ENCODE measurements at places on chromosomes 4 and X.

DNA sequence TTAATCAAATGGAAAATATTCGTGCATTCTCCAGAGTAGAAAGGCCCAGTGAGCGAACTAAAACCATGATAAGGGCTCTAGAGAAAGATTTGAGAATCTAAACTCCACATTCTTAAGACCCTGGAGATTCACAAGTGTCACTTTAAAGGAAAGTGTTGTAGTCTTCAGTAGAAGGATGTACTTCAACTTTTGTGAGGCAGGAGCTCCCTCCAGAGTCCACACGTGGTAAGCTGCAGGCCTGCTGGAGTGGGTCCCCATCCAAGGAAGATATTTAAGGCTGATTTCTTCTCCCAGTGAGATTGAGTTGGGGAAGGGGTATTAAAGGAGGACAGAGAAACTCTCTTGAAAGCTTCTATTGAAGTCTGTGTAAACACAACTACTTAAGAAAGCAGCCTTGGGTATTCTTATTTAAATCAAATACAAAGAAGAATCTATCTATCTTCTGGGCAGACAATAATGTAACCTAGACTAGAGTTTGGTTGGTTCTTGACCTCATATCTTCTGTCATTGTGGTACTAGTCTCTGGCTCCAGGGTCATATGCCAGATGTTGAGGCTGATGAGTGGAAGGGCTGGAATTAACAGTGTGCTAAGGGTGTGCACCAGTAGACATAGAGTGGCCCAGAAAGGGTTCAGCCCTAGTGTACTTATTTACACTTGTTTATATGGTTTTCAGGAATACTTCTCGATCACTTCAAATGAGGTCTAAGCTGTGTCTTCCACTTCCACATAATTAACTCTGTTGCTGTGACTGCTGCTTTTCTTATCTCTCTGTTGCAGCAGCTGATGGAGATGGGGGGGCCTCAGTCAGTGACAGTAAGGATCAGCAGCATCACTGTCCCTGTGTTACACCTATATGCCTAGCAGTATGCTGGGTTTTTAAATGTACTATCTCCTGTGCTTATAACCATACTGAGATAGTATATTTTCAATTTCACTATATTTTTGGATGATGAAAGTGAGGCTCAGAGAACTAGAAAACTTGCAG, 76.1 kb downstream of the HMGB2 start:
- DNase-seq, result peak; percentile 47

- no peak for DNase-seq
Measured at GRCh38 chr4:72938516-72938915, 131.0 kb downstream of the COX18 start.

DNA sequence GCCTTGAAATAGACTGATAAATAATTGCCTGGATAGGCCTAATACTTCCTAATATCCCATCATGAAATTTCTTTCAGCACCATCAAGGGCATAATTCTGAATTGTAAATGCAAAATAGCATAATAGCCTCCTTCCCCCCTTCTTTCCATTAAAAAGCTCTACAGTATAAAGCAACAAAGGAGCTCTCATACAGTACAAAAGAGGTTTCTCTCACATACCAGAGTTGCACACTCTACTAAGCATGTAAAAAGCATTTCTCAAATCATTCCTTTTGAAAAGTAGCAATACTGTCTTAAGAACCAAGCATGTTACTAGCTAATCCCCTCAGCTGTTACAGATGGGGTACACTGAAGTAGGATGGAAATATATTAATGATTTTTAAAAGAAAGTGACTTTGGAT, 509.0 kb downstream of the KLHL13 start:
- DNase-seq, result no peak

DNA sequence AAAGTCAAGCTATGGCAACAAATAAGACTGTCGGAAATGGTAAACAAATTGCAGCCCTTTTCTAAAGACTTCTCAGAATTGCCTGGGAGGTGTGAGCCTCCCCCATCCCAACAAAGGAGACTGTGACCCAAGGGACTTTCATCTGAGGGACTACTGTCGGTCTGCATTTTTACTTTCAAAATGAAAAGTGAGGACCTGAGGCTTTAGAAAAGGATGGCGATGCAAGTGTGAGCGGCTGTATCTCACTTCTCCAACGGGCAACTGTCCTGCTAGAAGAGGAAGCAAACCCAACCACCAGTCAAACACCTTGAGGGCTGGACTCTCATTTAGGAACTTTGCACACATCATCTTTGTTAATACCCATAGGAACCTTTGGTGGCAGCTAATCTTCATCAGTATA, 62.6 kb upstream of the CLNK start:
- no peak for DNase-seq

GRCh38 chrX:37684426-37684825, 1.2 kb upstream of the XK start:
- no peak for DNase-seq

DNA sequence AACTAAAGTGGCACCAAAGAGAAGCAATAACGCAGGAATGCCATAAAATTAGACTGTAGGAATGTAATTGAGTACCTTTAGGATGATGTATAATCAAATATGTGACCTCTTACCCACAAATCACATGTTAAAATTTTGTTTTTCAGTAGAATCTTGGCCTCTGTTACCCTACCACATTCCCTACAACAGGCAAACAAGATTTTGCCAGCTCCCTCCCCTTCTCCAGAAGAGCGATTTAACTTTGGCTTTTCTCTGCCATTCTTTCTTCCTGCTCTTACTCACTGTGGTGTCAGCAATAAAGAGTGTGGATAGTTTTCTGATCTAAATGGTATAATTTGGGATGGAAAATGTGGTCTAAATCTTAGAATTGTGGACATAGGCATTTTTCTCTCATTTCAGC, 57.2 kb downstream of the TRIM2 start:
- DNase-seq, result no peak

DNA sequence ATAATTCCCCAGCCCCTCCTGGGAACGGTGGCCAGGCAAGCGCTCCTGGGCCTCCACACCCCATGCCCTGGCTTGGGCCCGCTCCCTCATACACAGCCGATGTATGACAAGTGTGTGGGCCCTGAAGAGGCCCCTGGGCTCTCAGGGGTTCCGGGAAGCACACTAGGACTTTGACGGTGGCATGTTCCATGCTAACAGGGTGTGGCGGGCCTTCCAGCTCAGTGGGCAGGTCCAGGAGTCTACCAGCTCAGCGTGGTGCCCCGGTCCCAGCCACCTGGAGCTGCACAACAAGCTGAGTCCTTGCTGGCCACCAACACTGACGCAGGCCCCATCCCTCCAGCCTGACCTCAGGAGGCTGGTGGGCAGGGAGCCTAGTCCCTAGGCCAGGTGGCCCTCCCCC, 24.4 kb upstream of the HMX1 start:
- DNase-seq, result no peak

DNA sequence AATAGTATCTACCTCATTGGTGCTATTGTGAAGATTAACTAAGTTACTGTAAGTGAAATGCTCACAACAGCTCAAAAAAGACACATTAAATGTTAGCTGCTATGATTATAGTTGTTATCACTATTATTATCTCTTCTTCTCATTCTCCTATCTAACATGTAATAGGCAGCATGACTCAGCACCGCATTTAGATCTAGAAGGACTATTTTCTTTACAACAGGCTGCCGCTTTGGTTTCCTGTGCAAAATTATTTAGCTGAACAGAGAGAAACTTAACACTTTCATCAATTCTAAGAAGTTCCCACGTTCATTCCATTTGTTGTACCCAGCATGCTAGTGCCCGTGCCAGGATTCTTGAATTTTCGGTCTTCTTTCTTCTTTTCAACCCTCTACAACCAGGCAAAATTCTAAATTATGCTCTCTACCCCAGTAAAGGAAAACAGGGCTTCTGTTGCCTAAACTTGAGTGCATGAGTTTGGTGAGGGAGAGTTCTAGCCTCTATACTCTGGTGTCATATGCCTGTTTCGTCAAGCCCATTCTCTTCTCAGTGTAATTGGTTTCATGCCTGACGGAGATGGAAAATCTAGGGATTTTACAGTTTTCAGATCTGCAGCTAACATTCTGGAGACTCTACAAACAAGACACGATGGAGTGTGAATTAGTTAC, 378.9 kb downstream of the PPP1R2C start:
- DNase-seq, result no peak

GRCh38 chr4:76663824-76664223, 228.8 kb downstream of the SHROOM3 start:
- DNase-seq, result no peak

GRCh38 chr4:88803600-88804096, 106.0 kb upstream of the NAP1L5 start:
- DNase-seq, result no peak

DNA sequence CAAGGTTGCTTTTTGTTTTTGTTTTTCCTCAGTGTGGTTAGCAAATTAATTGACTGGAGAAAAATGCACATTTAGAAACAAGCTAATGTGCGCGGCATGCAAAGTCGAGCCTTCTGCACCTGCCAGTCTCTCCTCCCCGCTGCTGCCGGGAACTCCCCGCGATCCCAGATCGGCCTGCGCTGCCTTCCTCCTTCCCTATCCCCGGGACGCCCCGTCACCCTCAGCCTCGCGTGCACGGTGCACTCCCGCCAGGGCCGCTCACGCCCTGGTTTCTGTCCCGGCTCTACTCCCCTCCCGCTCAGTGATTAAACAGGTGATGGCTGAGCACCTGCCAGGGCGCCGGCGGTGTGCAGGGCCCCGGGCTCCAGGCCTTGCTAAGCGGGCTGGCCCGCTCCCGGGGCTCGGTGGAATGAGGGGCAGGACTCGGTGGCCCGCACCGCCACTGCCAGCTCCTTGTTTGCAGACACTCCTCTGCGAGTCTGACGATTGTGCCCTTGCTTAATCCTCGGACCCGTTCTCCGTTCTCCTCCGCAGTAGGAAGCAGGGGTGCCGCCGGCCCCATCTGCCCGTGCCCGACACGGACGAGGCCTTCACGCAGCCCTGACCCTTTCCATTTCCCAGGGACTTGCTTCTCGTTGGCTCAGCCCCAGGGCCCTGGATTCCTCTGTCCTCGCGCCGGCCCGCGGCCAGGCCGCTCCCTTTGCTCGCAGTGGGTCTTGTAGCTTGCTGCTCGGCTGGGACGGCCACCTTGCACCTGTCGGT, 143.4 kb downstream of the TRIML1 start:
- no peak for DNase-seq

DNA sequence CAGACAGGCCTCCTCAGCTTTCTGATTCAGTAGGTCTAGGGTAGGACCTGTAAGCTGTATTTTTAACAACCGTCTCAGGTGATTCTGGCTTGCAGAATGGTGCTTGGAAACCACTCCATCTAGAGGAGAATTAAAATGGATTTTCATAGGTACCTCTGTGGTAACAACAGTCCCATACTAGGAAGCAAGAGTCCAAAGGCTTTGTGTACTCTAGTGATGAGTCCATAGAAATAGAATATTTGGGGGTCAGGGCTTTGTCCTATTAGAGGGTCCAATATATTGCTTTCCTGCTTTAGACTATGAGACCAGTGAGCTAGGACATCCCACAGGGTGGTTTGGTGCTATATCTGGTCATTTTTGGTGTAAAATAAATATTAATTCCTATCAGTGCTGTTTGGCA, 242.0 kb downstream of the SCFD2 start:
- no peak for DNase-seq

- DNase-seq, result no peak
Measured at GRCh38 chr4:155040031-155040430, 168.4 kb upstream of the NPY2R start.

GRCh38 chr4:166308647-166309046, 435.6 kb downstream of the TLL1 start:
- DNase-seq, result no peak

DNA sequence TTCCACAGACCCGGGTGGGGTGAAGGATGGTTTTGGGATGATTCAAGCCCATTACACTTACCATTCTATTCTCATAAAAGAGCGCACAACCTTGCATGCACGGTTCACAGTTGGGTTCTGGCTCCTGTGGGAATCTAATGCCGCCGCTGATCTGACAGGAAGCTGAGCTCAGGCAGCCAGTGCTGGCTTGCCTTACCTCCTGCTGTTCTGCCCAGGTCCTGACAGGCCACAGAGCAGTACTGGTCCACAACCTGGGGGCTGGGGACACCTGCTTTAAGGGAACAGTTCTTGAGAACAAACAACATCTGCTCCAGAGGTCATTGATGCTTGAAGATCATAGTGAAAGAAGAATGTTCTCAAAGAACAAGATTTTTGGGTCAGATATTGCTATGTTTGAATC, 8.0 kb upstream of the HS3ST1 start:
- DNase-seq, result no peak

- no peak for DNase-seq
Measured at GRCh38 chr4:42381666-42382065, 15.6 kb upstream of the SHISA3 start.

- DNase-seq, result no peak
Measured at GRCh38 chr4:155666344-155667221, at the start of gene GUCY1A1. GUCY1A1 (plus strand) TSS chr4:155666848; CDS start chr4:155696868, 30,020 bp downstream.
